ENCODE measurements at places on chromosomes 5 and 9.
A peak's percentile ranks its signal among the peaks of the same experiment; 100 is the strongest.

DNA sequence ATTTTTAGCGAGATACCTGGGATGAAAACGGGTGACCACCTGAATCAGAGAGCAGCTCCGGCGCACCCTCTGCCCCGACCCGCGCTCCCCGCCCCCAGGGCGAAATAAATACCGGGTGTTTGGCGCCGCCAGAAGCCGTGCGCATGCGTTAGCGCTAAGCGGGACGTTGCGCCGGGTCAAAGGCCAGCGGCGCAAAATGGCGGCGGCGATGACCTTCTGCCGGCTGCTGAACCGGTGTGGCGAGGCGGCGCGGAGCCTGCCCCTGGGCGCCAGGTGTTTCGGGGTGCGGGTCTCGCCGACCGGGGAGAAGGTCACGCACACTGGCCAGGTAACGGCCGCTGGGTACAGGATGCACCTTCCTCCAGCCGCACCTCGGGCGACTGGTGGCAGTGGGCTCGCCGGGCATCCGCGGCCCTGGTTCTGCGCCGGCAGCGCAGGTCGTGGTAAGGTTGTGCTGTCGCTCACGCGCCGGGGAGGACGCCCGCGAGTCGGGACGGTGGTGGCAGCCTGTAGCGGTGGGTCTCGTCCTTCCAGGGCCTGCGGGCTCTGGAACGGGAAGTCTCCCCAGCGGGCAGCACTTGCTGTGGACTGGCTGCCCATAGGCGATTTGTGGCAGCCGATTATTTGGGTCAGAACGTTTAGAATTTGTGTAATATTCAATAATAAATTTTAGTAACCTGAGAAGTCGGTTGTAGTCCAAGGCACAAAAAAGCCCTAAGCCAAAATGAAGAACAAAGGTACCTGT is at the start of gene NDUFS6:
Gene NDUFS6 (plus strand): TSS at position 186 of the 745 bp plus-strand sequence. CDS start 11 bp downstream, at position 197.
- DNase-seq: peak; percentile 69

- no peak for DNase-seq
Measured at GRCh38 chr5:10827571-10827970, 66.5 kb upstream of the DAP start.

DNA sequence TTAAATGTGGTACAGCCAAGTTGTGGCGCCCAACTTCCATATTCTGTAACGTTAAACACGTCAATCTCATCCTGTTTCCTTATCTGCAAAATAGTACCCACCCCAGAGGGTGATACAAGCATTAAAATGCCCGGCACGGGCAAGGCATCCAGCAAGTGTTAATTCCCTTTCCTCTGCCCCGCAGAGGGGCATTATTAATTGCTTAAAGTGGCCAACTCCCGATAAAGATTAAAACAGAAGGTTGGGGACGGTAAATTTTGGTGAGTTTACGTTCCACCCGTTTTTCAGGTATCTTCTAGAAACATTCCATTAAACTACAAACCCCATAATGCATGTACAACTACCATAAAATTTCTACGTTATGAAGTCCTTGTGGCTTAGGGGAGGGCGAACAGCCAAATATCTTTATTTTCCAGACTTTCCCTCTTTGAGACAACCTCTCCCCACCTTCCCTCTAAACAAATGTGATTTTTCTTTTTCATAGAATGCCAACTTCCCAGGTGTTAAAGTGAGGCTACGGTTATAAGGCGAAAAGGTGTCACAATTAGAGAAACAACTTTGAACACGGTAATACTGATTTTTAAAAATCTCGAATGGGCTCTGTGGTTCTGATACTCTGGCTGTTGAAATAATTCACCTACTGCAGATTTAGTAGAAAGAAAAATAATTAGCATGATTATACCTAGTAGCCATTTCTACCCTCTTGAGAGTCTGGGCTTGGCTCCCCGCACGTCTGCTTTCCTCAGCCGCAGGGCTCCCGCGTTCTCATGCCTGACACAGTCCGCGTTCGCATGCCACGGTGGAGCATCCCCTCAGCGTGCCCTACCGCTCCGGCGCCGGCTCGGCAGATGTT is 1.2 kb upstream of the GPBP1 start:
- DNase-seq: no peak

- no peak for DNase-seq
Measured at GRCh38 chr5:40446910-40447309, 232.8 kb upstream of the PTGER4 start.

DNA sequence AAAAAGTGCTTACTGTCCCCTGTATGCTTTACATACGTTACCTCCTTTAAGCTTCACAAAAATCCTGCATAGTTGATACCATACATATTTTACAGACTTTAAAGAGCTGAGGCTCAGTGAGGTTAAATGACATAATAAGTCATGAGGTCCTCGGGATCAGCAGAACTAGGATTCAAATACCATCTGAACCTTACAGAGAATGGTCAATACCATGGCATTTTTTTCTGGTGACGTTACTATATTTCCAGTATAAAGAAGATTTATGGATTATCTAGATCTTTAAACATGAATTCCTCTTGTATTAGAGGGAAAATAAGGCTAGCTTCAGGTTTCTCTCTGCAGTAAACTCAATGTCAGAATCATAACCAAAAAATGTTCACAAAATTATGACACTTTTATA is 153.7 kb upstream of the GPR151 start:
- no peak for DNase-seq

- no peak for DNase-seq
Measured at GRCh38 chr9:108911820-108912219, 22.1 kb downstream of the ELP1 start.

DNA sequence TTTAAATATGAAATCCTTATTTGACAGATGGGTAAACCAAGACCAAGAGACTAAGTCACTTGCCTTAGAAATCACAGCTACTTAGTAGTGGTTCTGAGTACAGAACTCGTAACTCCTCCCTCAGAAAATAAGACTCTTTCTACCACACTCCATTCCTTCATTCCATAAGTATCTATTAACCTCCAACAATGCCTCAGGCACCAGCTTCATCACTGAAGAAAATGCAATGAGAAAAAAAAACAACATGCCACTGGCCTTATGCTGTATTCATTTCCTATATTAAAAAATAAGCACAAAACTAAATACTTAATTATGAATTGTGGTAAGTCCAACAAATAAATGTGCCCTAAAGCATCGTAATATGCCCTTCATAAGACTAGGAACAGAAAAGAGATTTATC is 13.5 kb upstream of the FREM1 start:
- no peak for DNase-seq

DNA sequence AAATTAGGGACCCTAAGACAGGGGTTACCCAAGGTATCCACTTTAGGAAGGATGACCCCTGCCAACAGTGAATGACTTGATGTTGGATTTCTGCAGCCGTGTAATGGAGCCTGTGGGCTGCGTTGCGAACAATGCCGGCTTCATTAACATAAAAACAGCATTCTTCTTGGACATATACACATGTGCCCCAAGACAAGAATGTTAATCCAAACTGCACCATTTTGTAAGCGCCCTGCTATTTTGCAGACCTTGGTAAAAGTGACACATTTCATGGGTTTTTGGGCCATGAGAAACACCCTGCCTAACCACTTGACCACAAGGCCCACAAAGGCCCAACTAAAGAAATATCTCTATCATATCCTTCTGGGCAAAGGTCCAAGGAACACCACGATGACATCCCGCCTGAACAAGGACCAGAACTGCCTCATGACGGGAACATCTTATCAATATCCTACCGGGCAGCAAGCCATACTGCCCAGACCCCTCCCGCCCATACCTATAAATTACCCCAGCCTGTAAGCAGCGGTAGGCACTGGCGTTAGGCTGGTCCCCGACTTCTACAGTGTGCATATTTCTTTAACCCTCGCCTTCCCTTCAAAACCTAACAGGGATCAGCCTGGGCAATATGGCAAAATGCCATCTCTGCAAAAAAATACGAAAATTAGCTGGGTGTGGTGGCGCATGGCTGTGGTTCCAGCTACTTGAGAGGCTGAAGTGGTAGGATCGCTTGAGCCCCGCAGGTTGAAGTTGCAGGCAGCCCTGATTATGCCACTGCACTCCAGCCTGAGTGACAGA is 9.7 kb upstream of the PDCD1LG2 start:
- no peak for DNase-seq

GRCh38 chr5:56498759-56499395 is 265.7 kb upstream of the ANKRD55 start:
- no peak for DNase-seq

GRCh38 chr5:139091439-139092156 is 106.6 kb downstream of the SIL1 start:
- no peak for DNase-seq

DNA sequence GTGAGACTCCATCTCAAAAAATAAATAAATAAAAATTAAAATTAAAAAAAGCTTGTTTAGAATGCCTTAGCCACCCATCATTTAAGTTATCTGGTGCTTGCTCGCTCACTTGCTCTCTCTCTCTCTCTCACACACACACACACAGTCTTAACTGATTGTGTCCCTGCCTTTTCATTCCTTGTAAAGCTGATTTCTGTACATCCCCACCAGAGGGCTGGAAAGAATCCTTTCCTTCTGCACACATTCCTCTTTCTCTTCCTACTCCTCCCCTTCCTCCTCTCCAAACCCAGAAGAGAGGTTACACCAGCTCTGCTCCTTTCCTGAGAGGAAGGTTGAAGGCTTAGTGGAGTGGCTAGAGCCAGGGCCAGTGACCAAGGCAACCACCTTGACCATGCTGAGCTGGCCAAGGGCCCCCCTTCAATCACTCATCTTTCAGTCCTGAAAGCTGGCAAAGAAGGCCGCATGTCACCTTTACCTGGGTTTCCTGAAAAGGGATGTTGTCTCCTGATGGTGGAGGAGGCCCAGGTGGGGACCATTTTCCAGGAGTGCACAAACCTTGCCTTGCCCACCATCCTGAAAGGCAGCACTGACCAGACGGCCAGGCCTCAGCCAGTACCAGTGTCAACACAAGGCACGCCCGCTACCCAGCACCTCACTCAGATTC is 25.6 kb downstream of the STK10 start:
- no peak for DNase-seq

DNA sequence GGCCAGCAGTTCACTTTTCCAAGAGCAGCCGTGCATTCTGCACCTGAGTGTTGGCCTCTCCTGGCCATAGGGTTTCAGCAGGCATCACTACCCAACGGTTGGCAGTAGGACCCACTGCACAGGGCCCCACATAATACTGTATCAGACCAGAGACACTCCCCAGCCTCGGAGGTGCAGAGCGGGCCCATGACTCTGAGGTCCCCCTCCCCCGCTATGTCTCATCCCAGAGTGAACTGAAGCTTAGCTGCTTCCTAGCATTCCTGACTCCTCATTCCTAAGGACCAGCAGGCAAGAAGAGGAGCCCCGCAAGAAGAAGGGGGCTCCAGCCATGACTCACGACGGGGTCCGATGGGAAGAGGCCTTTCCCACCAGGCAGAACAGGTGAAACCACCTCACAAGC is 67.2 kb downstream of the CAMSAP1 start:
- DNase-seq: no peak

GRCh38 chr5:167644619-167645018 is 646.8 kb upstream of the WWC1 start:
- no peak for DNase-seq

- no peak for DNase-seq
Measured at GRCh38 chr5:43065387-43065947, 25.3 kb upstream of the ANXA2R start.

GRCh38 chr9:2693056-2693455 is 24.3 kb upstream of the KCNV2 start:
- DNase-seq: no peak

DNA sequence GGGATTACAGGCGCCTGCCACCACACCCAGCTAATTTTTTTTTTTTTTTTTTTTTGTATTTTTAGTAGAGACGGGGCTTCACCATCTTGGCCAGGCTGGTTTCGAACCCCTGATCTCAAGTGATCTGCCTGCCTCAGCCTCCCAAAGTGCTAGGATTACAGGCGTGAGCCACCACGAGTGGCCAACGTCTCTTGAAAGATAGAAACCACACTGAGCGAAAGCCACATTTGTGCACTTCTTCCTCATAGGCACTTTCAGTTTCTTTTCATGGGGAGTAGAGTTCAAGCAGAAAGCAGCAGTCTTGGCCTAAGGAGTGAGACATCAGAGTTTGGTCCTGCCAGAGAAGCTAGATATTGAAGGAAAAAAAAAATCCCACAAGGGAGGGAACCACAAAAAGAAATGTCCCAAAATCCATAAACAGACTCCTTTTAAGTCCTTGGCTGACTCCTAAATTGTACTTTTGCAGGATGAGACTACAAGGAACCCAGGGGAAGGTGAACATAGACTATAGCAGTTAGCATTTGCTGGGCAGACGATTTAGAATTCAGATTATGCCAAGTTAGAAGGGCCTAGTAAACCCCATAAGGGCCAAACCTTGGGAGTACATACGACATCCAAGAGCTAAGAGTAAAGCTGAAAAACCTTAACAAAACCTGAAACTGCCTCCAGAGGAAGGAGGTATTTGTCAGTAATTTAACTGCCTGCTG is 43.9 kb upstream of the GLIPR2 start:
- DNase-seq: no peak

GRCh38 chr5:1661831-1662558 is 137.6 kb downstream of the MRPL36 start:
- no peak for DNase-seq

DNA sequence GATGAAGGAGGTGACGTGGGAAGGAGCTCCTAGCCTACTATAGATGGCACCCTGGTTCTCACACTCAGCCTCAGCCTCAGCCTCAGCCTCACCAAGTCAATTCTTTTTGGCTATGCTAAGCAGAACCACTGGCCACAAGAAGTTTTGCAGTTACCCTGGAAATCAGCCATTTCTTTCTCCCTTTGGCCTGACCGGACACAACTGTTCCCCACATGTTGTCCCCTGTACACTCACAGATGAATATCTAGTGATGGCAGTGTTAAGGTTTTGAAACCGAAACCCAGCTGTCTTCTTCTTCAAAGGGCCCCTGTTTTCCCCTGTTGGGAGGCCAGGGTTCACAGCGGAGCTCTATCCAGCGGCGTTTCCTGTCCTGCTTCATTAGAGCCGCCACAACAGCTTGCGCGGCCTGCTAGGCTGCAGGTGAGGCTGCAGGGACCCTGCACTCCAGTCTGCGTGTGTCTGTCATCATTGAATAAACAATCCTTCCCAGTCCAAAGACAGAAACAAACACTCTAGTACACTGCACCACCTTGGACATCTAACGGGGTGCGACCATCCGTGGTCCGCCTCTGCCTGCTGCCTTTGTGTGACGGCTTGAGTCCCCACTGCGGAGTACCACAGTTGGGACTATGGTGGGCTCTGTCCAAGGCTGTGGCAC is 250.5 kb downstream of the DENND1A start:
- DNase-seq: no peak

DNA sequence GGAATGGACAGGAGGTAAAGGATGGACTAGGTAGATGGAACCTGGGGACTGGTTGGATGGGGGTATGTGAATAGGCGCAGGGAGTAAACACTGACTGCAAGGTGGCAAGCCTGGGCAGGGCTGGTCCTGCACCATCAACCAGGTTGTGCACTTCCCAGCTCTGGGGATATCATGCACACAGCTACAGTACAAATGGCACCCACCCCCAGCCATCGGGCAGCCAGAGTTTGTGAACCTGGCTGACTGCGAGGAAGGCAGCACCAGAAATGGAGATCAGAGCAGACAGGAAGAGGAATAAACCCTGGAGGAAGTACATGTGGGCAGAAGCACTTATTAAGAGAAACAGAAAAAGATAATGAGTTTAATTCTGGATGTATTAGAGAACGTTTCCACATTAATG is 229.1 kb downstream of the ESM1 start:
- no peak for DNase-seq

Data from stimulated activated CD8-positive, alpha-beta memory T cell treated with anti-CD3 and anti-CD28 coated beads, Interleukin-4, amount 100 ng/mL, for 1 hour (primary cell).